B cell (primary cell): ENCODE measurements at places on chromosomes 12 and 14. TPM values are rescaled to one million over a fixed set of nuclear protein-coding genes. Genes with fewer than 3 reads are reported as not detected.

Gene SERPINA9
- 0.73 and 0.74 TPM in 2 replicates for total RNA-seq

DNA sequence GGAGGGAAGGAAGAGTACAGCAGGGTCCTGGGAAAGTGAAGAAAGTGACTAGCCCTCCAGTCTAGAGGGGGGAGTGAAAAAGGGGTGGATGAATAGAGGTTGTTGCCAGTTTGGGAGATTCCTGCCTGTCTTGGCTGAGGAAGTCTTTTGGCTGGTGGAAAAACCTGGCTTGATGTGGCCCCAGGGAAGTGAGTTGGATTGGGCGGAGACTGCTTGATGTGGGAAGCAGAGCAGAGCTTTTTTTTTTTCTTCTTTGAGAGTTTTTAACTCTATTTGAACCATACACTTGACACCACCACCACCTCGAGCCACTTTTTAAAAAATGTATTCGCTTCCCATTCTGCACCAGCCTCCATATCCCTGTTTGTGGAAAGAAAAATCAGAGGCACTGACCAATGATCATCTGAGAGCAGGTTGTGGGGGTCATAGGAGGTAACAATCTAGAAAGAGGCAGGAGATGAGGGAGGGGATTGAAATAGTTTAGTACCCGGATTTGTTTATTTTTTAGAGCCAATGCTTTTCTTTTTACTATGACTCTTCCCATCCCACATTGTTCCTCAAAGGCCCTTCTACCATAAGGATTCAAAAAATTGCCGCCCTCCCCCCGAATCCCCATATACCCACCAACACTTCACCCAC, 690 bp upstream of the DTX3 start:
- H3K27me3 ChIP-seq: peaks cover 33% of the 10 kb centered on the region
- no peak overlapping the region for H3K27ac ChIP-seq
- peaks cover 11% of the 10 kb centered on the region for H3K4me1 ChIP-seq
- peaks cover 29% of the 10 kb centered on the region for H3K36me3 ChIP-seq
- no peak overlapping the region for H3K4me3 ChIP-seq

- DNase-seq: no peak
- no peak overlapping the region for H3K27ac ChIP-seq
- H3K36me3 ChIP-seq: no peaks in the 10 kb centered on the region
- H3K27me3 ChIP-seq: no peaks in the 10 kb centered on the region
Measured at GRCh38 chr12:65335981-65336380, 57.5 kb downstream of the MSRB3 start.

- no peak overlapping the region for H3K27ac ChIP-seq
- H3K4me3 ChIP-seq: no peak overlapping the region
- DNase-seq: peak; percentile 49
- no peaks in the 10 kb centered on the region for H3K4me1 ChIP-seq
- H3K36me3 ChIP-seq: no peaks in the 10 kb centered on the region
Measured at GRCh38 chr14:22047115-22047514, 373.5 kb upstream of the OR4E1 start.

Gene RAPGEF3
- total RNA-seq: 5.2 and 5.4 TPM in 2 replicates

Gene INSM2
- not detected in 2 replicates for total RNA-seq

DNA sequence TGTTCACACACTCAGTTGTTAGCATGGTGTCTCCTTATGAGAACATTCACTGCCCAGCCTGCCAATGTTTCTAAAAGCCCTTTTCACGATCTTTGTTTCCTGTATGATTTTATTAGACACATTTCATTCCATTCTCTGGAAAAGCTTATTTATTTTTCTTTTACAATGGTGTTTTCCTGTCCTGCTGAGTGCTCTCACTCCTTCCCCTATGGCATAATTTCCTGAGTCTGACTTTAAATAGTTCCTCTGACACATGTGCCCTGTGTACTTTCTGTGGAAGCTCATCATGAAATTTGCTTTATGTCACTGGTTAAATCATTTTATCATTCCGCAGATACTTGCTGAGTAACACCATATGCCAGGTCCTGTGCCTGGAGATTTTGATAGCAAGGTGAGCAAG, 612.0 kb downstream of the FLRT2 start:
- DNase-seq: no peak
- H3K27ac ChIP-seq: no peak overlapping the region
- no peaks in the 10 kb centered on the region for H3K4me1 ChIP-seq
- no peaks in the 10 kb centered on the region for H3K27me3 ChIP-seq

Gene CIDEB
- total RNA-seq: 32.8 and 34.3 TPM in 2 replicates

Gene HOXC5
- not detected in 2 replicates for total RNA-seq

GRCh38 chr14:65096323-65097089, 5.8 kb downstream of the MAX start:
- no peaks in the 10 kb centered on the region for H3K27me3 ChIP-seq
- H3K36me3 ChIP-seq: peaks cover 53% of the 10 kb centered on the region
- H3K4me3 ChIP-seq: no peak overlapping the region
- no peak for DNase-seq
- H3K4me1 ChIP-seq: peaks cover 24% of the 10 kb centered on the region
- no peak overlapping the region for H3K27ac ChIP-seq

DNA sequence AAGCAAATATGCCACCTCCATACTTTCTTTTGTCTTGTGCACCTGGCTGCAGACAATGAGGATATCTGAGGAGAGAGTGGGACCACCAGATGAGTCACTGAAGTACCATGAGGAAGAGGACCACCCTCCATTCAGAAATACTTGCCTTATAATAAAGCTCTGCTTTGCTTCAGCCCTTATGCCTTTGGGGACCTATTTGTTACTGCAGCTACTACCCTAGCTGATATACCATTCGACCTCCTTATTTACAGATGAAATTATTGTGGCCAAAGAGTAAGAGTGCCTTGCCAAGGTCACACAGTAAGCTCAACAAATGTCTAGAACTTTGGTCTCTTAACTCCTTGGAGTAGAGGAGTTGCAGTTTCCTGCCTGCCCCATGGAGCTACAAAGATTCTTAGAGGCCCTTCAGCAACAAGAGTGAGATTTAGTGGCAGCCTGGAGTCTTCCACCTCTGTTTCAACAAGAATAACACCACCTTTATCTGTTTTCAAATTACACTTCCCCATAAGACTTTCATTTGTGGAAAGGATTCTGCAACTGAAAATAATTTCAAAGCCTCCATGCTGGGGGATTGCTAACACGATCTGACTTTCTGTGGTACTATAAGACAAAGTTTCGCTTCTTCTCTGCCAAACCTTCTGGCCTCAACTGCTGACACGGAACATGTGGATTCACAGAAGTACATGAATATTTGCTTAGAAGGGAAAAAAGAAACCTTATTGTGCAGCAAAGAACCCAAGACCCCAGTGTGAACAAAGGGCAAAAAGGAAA, 3.6 kb downstream of the CMKLR1 start:
- no peak overlapping the region for H3K27ac ChIP-seq
- no peak for DNase-seq
- no peak overlapping the region for H3K4me3 ChIP-seq
- H3K36me3 ChIP-seq: no peaks in the 10 kb centered on the region
- H3K4me1 ChIP-seq: no peaks in the 10 kb centered on the region

Gene ABCD2
- 1.5 and 1.8 TPM in 2 replicates for total RNA-seq

DNA sequence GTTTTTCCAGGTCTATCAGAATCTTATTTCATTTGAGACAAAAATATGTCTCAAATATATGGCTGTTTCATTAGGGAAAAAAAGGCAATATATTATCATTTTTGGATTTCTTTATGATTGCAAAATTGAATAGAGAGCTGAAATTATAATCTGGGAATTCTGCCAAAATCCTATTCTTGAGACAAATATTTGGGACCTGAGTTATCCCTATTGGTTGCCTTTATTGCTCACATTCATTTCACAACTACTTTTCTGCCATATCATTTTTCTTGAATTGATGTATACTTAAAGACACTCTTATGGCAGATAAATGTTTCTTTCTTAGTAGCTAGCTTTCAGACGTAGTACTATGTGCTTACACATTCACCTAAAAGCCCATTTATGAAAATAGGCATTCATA, 241.6 kb upstream of the NOVA1 start:
- H3K27ac ChIP-seq: no peak overlapping the region
- H3K36me3 ChIP-seq: no peaks in the 10 kb centered on the region
- DNase-seq: no peak
- H3K27me3 ChIP-seq: no peaks in the 10 kb centered on the region

Gene SMARCC2
- total RNA-seq: 195 and 198 TPM in 2 replicates

Gene KLHL42
- 20.5 and 21.9 TPM in 2 replicates for total RNA-seq

Gene SLC8A3
- 0.07 TPM in 1 of 2 replicates, not detected in the other for total RNA-seq

DNA sequence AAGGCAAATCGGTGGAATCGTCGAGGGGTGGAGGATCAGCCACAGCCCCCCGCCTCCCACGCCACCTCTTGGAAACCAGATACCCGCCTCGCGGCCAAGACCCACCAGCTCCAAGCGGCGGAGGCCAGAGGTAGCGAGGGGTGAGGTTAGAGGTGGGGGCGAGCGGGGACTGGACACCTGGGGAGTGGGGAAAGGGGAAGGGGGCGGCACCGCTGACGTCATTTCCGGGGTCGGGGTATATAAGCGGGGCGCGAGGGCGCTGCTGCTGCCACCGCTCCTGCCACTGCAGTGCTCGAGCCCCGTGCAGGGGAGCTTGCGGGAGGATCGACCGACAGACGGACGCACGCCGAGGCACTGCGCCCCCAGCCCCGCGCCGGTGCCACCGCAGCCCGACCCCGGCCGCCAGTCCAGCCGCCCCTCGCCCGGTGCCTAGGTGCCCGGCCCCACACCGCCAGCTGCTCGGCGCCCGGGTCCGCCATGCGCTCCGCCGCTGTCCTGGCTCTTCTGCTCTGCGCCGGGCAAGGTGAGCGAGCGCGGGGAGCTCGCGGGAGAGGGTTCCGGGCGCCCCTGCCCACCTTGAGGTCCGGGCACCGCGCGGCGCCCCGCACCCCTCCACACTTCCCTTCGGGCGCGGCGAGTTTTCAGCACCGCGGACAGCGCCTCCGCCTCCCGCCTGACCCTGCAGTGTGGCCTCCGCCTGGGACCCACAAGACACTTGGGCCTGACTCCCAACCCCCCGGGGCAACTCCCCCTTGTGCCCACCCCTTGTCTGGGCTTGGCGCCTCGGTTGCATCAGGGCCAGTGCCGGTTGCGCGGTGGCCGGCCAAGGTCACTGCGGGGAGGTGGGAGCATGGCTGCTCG, at the start of gene CHGA:
Gene CHGA, plus strand, starts transcription at position 268 of the 861 bp plus-strand sequence. Its CDS starts 210 bp downstream, at position 478.
- no peak within 1 kb of the TSS for H3K4me3 ChIP-seq
- H3K4me1 ChIP-seq: peaks cover 8% of the 10 kb centered on the region
- no peak within 1 kb of the TSS for H3K27ac ChIP-seq
- DNase-seq: peak; percentile 54
- H3K27me3 ChIP-seq: no peaks in the 10 kb centered on the region

- H3K27me3 ChIP-seq: no peaks in the 10 kb centered on the region
- DNase-seq: no peak
- H3K36me3 ChIP-seq: no peaks in the 10 kb centered on the region
Measured at GRCh38 chr12:86376052-86376451, 119.9 kb upstream of the MGAT4C start.

- no peaks in the 10 kb centered on the region for H3K4me1 ChIP-seq
- H3K4me3 ChIP-seq: no peak overlapping the region
- DNase-seq: no peak
Measured at GRCh38 chr14:58796242-58797009, 158.7 kb downstream of the DACT1 start.

DNA sequence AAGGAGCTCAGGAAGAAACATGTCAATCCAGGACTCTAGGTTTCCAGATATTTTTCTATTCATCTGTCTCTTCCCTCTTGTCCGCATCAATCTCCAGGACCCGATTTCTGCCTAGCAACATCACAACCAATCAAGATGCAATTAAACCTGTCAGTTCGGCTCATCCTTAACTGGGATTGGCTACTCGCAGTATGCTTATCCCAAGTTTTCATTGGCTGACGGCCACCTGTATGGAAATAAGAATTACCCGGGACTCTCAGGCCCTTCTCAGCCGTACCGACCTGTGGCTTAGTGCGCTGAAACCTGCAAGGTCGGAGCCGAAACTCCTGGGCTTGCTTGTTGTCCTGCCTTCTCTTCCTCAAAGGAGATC, 20.4 kb upstream of the ATP5MC2 start:
- H3K4me3 ChIP-seq: peak overlapping the region; percentile 32
- peaks cover 59% of the 10 kb centered on the region for H3K27me3 ChIP-seq
- H3K36me3 ChIP-seq: no peaks in the 10 kb centered on the region
- H3K27ac ChIP-seq: no peak overlapping the region

Gene IFNG
- total RNA-seq: not detected in 2 replicates

Gene CDKL1
- total RNA-seq: 7.9 and 8.9 TPM in 2 replicates

GRCh38 chr14:99624024-99624423, 20.0 kb upstream of the CCDC85C start:
- H3K27ac ChIP-seq: no peak overlapping the region
- H3K27me3 ChIP-seq: no peaks in the 10 kb centered on the region
- no peak overlapping the region for H3K4me3 ChIP-seq

Gene RALGAPA1
- total RNA-seq: 94.0 and 108 TPM in 2 replicates

GRCh38 chr12:67220065-67220464, 49.1 kb upstream of the CAND1 start:
- no peak overlapping the region for H3K4me3 ChIP-seq
- no peak overlapping the region for H3K27ac ChIP-seq
- H3K36me3 ChIP-seq: no peaks in the 10 kb centered on the region
- DNase-seq: no peak
- peaks cover 6% of the 10 kb centered on the region for H3K4me1 ChIP-seq

- no peak overlapping the region for H3K4me3 ChIP-seq
- no peak overlapping the region for H3K27ac ChIP-seq
- no peaks in the 10 kb centered on the region for H3K4me1 ChIP-seq
- H3K27me3 ChIP-seq: no peaks in the 10 kb centered on the region
Measured at GRCh38 chr12:39966721-39967120, 139.2 kb downstream of the SLC2A13 start.

Gene RERGL
- not detected in 2 replicates for total RNA-seq

DNA sequence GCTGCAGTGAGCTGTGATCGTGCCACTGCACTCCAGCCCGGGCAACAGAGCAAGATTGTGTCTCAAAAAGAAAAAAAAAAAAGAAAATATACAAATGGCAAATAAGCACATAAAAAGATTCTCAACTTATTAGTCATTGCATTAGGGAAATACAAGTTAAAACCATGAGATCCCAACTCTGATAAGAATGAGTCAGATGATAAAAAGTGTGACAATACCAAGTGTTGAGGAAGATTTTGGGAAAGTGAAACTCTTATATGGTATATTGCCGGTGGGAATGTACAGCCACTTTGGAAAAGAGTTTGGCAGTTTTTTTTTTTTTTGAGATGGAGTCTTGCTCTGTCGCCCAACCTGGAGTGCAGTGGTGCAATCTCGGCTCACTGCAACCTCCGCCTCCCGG, 7.6 kb upstream of the PRPF40B start:
- H3K27me3 ChIP-seq: peaks cover 3% of the 10 kb centered on the region
- no peaks in the 10 kb centered on the region for H3K36me3 ChIP-seq
- H3K27ac ChIP-seq: no peak overlapping the region
- H3K4me3 ChIP-seq: no peak overlapping the region

Gene LRRK2
- total RNA-seq: 56.5 and 60.2 TPM in 2 replicates

Gene STAC3
- 5.3 and 6.2 TPM in 2 replicates for total RNA-seq
